ENCODE measurements at places on chromosomes 12 and 14.

GRCh38 chr12:123227581-123228258 lies 5.2 kb downstream of the MPHOSPH9 start:
- no peak for DNase-seq

DNA sequence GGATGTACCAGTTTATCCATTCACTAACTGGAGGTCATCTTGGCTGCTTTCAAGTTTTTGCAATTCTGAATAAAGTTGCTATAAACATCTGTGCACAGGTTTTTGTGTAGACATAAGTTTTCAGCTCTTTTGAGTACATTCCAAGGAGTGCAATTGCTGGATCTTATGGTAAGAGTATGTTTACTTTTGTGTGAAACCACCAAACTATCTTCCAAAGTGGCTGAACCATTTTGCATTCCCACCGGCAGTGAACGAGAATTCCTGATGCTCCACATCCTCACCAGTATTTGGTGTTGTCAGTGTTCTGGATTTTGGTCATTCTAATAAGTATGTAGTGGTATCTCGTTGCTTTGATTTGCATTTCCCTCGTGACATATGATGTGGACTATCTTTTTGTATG lies 150.5 kb upstream of the BCL2L14 start:
- DNase-seq, result no peak

DNA sequence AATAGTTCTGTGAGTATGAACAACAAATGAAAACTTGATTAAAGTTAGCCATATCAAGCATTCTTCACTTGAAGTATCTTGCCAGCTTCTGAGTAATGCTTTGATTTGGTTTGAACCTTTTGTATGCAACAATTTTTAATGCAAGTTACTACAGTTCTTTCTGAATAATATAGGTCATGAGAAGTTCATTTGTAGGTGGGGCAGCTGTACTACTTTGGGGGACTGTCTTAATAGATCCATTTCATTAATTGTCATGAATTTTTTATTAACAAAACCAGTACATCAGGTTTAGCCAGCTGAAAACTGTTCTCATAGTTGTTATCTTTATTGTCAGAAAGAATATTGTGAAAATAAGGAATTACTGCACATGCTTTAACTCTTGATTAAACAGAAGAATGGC lies 142.7 kb downstream of the FOXA1 start:
- DNase-seq, result no peak

DNA sequence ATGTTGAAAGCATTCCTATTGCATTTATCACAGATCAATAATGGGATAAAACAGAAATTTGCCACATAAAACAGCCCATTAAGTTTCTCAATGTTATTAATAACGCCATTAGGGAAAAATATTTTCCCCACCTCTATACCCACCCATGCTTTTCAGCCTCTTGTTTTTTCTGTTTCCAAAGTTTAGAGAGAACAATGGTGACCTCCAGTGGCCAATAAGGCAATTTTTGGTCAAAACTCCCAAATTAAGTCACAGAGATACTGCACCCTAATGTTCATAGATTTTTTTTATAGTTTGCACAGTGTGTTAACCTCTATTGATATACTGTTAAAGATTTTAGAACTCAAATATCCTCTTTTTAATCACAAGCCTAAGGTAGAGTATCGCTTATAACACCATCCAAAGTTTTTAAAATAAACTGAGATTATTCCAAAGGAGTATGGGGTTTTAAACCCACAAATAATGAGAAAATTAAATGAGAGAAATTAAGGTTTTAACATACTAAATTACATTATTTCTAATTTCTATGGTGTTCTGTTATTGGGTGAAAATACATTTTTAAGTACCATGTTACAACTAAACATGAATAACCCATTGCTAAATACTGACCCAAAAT lies 184.7 kb upstream of the DCN start:
- peak; percentile 37 for DNase-seq

GRCh38 chr12:8958066-8958465 lies 8.6 kb upstream of the M6PR start:
- DNase-seq, result no peak

- peak; percentile 62 for DNase-seq
Measured at GRCh38 chr14:67820428-67820971, 921 bp downstream of the RAD51B start.

GRCh38 chr12:4881266-4882064 lies 28.2 kb upstream of the KCNA1 start:
- no peak for DNase-seq

- DNase-seq, result no peak
Measured at GRCh38 chr14:51960866-51961265, 28.5 kb upstream of the RTRAF start.

GRCh38 chr12:54368025-54368708 lies 3.9 kb upstream of the GPR84 start:
- DNase-seq, result no peak

DNA sequence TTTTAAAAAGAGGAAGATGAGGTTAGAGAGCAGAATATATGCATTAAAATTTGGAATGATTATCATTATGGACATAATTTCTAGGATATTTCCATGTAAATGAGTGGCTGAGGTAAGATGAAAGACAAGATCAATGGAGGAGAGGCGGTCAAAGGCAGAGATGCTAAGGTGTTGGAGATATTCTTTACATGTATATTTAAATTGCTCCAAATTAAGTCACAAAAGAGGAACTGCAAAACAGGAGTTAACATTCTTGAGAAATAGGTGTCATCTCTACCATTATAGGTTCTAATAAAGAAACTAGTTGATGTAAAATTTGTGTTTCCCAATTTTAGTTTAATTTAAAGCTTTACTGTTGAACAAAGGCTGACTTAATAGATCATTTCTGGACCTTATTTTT lies 268.5 kb upstream of the PPFIA2 start:
- no peak for DNase-seq

- DNase-seq, result no peak
Measured at GRCh38 chr14:104585966-104586697, 6.6 kb downstream of the C14orf180 start.

- peak; percentile 69 for DNase-seq
Measured at GRCh38 chr12:109578330-109578927, 4.8 kb downstream of the MVK start.

All from ACHN (cell line).